ENCODE measurements at places on chromosomes 7 and 10.

DNA sequence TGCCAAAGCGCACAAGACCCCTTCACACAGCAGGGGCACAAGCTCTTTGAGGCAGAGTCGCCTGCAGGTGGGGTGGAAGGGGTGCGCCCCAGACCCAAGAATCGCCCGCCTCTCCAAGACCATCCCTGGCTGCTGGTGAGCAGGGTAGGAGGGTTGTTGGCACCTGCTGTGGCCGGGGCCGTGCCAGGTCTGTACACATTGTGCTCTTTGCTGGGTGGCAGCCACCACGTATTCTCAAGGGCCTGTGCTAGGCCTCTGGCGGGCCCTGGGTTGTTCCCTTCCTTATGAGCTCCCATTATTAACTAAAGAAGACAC is 84.4 kb downstream of the LHPP start:
- DNase-seq, result no peak

- DNase-seq, result no peak
These were observed 224.2 kb upstream of the LYZL1 start for GRCh38 chr10:29064680-29065079.

DNA sequence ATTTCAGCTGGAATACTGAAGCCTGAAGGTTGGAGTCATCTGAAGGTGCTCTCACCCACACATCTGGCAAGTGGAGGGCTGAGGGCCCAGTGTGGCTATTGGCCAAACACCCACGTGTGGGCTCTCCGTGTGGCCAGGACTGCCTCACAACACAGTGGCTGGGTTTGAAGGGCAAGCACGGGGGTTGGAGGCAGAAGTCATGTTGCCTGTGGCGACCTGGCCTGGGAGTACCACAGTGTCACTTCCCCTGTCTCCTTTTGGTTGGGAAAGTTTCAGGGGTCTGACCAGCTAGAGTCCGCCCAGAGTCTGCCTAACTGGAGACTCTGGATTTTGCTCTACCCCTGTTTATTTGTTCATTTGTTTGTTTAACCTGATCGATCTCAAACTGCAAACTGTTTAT is 169.5 kb downstream of the DNAJB6 start:
- DNase-seq, result no peak

DNA sequence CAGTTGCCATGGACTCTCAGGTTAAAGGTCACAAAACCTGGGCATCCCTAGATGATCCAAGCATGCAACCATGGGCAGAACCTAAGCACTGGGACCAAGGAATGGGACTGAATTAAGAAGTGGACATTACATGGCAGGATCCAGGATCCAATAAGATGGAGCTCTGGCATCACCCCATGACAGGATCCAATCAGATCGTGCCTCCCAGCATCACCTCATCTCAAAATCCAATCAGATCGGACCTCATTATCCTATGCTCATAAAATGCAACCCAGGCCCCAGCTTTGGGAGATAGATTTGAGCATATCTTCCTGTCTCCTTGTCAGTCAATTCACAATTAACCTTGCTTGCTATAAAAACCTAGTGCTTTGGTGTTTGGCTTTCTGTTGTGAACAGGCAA is 616.1 kb downstream of the PARD3 start:
- DNase-seq, result no peak

DNA sequence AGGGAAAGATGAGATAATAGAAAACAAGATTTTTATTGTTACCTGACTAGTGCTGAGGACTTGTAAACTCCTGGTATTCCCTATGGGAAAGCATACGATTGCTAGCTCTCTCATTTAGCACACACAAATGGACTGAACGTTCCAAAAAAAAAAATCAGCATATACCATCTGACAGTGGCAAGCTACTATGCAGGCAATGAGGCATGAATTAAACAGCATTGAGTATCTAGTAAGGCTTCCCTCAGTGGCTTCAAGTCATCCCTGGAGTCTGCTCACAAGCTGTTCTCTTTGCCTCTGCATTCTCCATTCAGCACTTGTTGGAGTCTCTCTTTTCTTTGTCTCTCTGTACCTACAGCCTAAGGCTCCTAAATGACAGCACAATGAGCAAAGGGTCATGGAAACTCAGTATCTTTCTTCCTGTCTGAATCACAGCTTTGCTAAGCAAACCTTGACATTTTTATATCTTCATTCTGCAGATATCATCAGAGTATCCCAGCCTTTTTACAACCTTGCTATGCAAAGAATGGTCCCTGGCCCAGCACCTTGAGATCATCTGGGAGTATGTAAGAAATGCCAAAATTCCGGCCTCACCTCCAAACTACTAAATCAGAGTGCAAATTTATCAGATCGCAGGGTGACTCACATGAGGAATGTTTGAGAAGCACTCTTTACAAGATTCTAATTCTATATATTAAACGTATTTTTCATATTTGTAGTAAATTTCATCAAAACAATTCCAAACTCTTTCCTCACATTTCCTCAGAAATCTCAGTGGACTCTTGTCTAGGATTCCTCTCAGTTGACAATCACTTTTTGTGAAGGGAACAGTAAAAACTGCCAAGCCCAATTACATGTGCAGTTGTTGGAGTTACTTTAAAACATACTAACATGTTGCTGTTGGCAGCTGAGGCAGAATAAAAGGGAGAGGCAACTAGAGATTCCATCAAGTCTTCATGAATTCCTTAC is 10.8 kb upstream of the LIPA start:
- peak; percentile 50 for DNase-seq

DNA sequence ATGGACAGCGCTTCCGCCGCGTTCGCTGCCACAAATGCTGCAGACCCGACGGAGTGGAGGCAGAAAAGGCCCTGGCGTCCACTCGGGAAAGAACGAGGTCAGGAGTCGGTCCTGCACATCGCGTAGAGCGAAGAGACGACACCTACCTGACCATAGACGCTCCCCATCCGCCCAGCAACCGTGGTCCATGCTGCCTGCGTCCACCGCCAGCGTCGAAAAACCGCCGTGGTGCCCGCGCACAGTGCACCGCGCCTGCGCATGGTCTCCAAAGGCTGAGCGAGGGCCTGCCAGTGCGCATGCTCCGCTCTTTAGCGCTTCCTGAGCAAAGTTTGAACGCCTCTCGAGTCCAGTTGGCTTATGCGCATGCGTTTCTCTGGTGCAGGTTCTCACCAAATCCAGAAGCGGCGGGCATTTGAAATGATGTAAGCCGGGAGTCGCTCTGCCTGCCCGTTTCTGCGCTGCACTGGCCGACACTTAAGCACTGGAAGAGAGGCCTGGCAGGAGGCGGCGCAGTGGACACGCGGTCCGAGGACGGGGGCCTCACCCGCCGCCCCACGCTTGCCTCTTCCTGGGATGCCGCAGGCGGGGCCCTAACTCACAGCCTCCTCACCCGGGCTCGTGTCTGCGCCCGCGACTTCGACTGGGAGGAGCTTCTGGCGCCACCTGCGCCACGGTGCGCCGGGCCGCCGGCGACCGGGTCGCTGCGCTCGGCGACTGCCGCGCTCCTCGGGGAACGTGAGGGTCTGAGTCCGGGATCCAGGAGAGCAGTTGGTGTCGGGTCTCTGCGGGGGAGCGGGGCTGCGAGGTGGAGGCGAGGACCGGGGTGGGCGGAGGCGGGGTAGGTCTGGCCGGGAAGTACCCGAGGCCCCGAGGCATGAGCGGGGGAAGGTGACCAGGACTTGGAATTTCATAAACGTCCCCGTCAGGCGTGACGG is at the start of gene FAM24B:
Gene FAM24B, minus strand, starts transcription at position 243 of the 935 bp plus-strand sequence. CDS start 29,066 bp downstream, outside the sequence.
- peak; percentile 95 for DNase-seq

GRCh38 chr7:137160236-137160635 is 183.3 kb downstream of the PTN start:
- DNase-seq, result no peak

DNA sequence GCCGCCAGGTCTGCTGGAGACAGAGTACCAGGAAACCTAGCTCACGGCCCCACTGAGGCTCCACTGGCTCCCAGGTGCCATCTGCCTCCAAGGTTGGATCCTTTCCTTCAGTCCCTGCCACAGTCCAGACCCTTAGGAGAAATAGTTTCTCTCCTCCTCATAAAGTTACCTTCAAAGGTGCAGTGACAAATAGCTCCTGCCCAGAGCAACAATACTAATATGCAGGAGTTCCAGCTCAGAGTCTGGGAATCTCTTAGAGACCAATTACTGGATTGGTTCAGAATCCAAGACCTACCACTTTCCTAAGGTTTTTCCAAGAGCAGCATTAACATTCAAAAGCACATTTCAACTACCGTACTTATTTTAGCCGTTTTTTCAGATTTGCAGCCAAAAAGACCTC is 41.0 kb upstream of the ADAM12 start:
- DNase-seq, result no peak

GRCh38 chr10:6721964-6722615 is 142.0 kb upstream of the PRKCQ start:
- peak; percentile 74 for DNase-seq

DNA sequence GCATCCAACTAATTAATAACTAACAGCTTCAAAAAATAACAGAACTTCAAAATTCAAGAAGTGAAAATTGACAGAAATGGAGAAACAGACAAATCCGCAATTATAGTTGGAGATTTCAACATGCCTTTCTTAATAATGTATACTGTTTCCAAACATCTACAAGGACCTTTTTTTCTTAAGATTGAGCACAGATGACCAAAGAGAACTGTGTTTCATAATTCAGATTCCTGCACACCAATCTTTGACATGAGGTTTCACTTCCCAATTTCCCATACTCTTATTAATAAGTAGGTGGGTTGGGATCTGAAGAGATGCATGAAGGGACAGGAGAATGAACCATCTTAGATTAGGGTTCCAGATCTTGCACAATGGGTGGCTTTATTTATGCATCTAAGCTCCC is 24.9 kb upstream of the GIMAP7 start:
- no peak for DNase-seq

DNA sequence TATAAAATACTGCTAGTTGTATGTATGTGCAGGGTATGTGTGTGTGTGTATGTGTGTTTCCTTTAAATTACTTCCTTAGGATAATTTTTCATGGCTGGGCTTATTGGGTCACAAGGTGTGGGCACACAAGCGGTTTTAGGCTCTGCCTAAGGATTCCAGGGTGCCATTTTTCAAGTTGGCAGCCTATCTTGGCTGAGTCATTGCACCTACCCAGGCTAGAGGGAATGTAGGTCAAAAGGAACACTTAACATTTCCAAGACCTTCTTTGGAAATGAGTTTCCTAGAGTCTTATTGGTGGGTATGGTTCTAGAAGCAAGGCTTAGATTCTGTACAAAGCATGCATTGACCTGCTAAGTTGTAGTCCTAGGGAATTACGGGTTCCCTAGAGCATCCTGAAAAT is 642.1 kb downstream of the LRMDA start:
- no peak for DNase-seq

- DNase-seq, result no peak
These were observed 83.3 kb downstream of the ORC5 start for GRCh38 chr7:104124469-104124868.

DNA sequence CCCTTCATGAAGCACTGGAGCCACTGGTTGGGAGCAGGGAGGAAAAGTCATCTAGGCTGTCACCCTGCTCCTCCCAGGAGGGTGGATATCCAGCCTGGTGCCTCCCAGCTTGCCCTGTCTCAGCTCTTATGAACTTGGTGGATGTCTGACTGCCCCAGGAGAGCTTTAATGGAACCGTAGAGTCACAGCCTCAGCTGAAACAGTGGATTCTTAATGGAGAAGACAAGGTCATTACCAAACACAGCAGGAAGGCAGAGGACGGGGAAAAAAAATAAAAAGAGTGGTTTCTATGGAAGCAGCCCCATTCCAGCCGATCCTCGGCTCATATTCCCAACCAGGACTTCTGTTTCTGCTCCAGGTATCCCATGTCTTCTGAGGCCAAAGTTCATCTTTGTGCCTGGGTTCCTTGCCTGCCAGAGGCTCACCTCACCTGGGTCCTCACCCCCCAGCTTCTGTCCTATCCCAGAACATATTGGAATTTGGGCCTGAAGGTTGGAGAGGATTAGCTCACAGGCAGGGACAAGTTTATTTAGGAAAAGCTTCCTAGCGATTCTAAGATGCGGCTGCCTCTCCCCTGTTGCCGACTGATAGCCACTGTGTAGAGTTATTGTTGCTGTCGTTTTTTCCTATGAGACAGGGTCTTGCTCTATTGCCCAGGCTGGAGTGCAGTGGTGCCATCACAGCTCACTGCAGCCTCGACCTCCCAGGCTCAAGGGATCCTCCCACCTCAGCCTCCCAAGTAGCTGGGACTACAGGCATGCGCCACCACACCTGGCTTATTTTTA is 15.6 kb downstream of the CCL26 start:
- DNase-seq, result no peak

DNA sequence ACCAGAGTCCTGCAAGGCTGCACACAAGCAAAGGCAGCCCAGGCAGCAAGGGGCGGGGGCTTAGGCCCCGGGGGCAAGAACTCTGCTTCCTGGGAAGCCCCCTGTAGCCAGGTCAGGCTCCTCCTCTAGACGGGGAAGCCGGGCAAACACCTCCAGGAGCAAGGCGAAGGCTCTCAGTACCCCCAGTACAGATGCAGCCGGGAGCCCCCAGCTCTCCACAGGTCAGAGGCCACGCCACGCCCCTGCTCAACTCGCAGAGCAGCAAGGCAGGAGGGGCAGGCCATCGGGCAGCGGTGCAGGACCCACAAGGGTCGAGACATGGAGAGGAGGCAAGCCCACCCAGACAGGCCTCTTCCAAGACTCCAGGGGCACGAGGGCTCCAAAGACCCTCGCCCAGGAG is 108.8 kb downstream of the MAD1L1 start:
- no peak for DNase-seq

DNA sequence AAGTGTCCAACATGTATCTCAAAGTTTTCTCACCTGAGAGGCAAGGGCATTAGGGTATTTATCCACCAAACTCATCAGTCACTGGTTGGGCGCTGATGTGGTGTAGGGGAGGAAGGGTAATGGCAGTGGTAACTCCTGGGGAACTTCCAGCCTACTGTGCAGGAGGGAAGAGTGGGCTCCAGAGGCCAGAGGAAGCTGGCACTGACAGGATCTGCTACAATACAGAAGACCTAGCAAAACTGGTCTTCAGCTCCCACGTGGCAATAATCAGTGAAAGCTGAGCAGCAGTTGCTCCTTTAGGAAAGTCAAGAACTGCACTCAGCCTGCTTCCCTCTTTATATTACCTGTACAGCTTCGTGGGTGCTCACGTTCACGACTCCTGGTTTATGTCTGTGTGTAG is 17.2 kb upstream of the CAMK2G start:
- no peak for DNase-seq

DNA sequence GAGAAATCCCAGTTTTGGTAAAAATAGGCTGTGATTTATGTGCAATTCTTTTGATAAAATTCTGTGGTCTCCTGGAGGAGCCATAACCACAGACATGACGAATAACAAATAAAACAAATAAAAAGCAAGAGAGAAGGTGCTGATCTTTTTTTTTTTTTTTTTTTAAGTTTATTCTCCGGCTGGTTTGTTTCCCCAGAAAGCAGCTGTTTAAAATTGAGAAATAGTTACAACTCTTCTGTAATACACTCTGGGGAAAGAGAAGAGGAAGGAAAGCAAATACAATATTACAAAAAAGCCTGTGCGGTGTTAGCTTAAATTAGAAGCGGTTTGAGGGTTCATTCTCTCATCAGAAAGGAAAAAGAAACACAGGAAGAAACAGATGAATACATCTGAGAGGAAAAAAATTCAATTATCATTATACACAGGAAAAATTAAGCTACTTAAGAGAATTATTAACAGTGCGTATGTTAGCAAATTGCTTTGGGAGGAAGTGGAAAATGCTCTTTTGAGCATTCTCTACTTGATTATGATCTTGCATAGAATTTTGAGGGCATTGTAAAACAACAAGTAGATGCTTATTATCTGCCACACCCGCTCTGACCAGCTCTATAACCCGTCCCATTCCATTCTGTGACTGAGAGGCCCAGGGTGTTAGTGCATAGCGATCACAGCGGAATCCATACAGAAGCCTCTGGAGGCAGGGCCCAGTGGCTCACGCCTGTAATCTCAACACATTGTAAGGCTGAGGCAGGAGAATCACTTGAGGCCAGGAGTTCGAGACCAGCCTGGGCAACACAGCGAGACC is 40.6 kb upstream of the WAC start:
- DNase-seq, result no peak

- no peak for DNase-seq
These were observed 23.6 kb downstream of the DAGLB start for GRCh38 chr7:6423942-6424701.
